Suprapubic skin (tissue), 4 donors: ENCODE measurements at places on chromosomes 12 and 14.

- peak; percentile 12 for DNase-seq
Measured at GRCh38 chr12:109157986-109158385, 41.6 kb downstream of the ACACB start.

DNA sequence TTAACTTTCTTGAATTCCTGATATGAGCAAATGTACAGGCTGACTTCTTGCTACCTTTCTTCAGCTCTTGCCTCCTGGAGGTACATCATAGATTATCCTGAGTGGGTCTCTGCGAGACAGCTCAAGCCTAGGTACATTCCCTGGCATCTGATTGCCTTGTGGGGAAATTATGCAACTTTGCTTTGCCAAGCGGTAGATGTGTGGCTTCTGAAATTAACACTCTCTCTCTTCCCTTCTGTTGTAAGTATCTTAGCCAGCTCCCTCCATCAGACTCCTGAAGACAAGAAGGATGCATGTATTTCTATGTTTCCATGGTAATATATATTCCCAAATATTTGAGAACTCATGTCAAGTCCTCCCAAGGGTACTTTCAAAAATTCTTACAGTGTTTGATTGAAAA lies 16.2 kb upstream of the SLC16A7 start:
- DNase-seq: no peak

GRCh38 chr12:110742096-110742717 lies 484 bp downstream of the PPP1CC start:
- no peak for DNase-seq

DNA sequence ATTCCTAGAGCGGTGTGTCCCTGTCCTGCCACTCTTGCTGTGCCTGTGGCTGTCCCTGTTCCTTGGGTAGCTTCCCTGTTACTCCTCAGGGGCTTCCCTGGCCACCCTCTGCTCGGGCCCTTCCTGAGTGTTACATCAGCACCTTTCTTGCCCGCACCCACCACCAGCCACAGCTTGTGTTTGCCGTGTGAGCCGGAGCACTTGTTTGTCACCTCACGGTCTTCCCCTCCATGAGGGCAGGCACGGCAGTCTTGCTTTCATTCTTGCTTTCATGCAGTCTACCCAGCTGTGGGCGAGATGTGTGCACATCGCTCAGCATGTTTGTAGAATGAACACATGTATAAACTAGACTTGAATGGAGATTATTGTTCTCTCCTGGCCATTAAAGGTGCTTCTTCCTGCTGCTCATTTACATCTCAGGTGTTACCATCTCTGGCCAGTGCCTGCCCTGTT lies 42.0 kb downstream of the TRAF3 start:
- DNase-seq: no peak

DNA sequence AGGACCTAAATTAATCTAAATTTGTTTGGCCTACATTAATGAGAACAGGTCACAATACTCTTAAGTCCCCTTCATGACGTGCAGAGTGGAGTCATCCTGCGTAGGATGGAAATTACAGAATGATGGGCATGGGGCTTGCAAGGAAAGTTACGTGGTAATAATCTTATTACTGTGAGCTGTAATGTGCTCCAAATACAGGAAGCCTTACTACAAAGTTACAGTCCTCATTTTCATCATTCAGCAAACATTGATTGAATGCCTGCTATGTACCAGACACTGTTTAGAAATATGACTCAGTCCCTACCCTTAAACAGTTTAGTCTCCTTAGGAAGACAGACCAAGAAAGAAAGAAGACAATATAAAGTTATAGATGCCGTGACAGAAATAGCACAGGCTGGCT lies 9.4 kb downstream of the HIGD1C start:
- no peak for DNase-seq

DNA sequence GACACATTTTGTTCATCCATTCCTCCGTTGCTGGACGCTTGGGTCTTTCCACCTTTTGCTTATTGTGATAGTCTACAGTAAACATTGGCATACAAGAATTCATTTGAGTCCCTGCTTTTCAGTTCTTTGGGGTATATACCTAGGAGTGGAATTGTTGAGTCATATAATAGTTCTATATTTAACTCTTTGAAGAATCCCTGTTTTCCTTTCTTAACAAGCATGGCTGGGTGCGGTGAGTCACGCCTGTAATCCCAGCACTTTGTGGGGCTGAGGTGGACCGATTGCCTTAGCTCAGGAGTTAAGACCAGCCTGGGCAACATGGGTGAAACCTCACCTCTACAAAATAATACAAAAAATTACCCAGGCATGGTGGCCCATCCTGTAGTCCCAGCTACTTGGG lies 75.4 kb downstream of the CCDC92 start:
- DNase-seq: no peak

DNA sequence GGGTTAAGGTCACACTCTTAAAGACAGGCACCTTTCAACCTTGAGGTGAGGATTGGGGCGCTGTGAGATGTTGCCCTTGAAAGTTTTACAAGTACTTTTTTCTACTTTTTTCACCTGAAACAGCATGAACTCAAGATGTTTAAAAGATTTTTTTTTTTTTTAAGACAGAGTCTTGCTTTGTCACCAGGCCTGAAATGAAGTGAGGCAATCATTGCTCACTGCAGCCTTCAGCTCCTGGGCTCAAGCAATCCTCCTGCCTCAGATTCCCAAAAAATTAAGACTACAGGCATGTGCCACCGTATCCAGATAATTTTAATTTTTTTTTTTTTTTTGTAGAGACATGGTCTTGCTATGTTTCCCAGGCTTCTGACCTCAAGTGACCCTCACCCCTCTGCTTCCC lies 243.9 kb downstream of the DIO2 start:
- DNase-seq: no peak

DNA sequence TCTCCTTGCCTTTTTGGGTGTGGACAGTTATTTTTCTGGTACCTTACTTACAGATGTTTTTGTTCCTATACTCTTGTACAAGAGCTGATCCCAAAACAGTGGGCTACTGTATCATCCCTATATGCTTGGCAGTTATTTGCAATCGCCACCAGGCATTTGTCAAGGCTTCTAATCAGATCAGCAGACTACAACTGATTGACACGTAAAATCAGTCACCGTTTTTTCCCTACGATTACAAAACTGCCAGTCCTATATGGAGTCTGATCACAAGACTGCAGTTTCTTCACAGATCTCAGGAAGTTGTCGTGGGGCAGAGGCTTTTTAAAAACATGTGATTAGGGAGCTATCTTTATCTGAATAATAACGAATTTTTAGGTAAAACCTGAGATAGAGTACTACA lies 1.3 kb downstream of the LYSET start:
- DNase-seq: no peak

DNA sequence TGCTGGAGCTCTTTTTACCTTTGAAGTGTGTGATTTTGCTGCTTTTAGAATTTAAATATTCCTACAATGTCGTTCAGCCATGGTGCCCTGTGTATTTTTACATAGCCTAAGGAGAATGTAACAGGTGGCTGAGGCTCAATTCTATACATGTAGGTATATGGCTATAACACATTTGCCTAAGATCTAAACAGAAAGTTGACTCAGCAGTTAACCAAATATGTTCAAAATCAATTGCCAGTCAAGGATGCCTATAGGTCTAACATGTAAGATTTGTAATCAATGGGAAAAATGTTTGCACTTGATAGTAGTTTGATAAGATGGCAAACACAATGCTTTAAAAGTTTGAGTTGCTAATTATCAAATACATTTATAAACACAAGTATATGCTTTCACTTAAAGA lies 8.2 kb downstream of the PAWR start:
- no peak for DNase-seq

DNA sequence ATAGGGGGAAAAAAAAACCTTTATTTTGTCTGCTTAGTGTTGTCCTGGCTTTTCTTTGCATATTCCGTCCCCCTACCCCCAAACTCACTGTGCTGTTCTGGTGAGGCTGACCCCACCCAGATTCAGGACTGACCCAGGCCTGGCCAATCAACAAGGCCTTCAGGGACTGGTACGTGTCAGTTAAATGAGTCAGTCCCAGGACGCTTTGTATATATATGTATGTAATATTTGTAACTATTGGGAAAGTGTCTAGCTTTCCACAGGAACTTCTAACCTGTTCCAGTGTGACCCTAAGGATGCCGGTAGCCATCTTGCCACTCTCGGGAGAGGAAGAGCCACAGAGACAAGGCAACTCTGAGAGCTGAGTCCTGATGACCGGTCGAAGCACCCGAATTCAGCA lies 107.4 kb downstream of the VCPKMT start:
- no peak for DNase-seq

- DNase-seq: no peak
Measured at GRCh38 chr12:57821474-57822214, 3.1 kb upstream of the AVIL start.

DNA sequence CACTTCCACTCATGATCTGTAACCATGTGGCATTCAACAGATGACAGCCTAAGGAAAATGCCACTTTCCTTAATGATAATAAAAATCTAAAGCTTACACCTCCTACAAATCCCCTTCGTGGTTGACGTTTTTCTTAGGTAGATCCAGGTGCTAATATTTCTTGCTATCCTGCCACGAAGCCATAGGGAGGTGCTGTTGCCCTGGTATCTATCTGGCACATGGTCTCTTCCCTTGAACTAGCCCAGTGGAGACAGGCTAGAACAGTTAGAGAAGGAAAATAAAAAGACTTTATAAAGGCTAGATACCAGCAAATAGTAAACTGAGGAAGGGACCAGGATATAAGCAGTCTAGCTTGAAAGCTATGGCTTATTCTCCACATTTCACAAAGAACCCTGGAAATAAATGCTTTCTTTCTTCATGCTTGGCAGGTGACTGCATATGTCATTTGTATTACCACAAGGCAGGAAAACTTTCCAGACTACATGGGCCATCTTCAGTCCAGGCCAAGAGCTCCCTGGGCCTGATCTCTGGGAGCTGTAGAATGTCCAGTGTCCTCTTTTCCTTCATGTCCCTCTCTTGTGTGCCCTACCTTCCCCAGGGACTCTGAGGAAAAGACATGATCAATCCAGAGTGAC lies 15.3 kb downstream of the SPIC start:
- no peak for DNase-seq

- peak; percentile 18 for DNase-seq
Measured at GRCh38 chr14:94117856-94118255, 7.3 kb downstream of the IFI27 start.

- DNase-seq: no peak
Measured at GRCh38 chr14:21098076-21098891, at the start of gene ZNF219. Gene ZNF219 (minus strand): TSS chr14:21098655. CDS start chr14:21093591, 5,064 bp downstream.

DNA sequence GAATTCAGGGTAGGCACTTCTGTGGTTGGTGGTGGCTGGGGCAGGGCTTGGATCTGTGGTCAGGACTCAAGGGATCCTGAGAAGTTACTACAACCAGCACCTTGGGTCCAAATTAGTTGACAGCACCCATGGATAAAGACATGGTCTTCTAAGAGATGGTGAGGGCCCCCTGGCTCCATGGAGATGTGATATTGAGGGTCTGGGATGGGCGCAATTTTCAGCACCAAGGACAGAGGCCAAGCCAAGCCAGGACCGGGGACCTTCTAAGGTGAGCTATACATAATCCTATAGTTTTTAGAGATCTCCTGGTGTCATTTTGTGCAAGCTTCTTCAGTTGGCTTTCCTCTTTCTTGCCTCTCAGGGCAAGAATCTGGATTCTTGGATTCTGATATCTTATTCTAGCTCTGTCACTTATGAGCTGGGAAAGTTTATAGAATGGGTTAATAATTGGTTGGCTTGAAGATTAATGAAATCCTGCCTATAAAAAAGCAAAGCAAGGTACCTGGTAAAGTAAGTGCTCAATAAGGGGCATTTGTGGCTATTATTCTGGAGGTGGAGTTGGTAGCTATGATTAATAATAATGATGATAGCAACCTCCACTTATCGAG lies 130.1 kb upstream of the LHX5 start:
- DNase-seq: no peak

DNA sequence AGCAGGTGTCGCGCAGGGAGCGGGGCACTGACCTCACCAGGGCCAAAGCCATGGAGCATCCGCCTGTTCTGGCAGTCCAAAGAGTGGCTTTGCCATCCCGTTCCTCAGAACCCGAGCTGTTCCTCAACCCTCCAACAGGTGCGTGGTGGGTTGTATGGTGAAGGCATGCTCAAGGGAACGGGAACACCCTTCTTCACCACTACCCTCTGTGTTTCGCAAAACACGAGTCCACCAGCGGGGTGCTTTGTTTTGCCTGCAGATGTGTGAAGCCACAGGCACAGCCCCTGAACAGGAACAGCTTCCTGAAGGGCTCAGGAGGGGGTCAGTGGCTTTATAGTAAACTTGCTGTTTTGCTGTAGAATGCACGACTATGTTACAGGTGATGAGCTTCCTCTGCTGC lies 52.7 kb downstream of the SMOC1 start:
- DNase-seq: no peak

GRCh38 chr12:66273147-66273546 lies 29.1 kb upstream of the HELB start:
- no peak for DNase-seq

DNA sequence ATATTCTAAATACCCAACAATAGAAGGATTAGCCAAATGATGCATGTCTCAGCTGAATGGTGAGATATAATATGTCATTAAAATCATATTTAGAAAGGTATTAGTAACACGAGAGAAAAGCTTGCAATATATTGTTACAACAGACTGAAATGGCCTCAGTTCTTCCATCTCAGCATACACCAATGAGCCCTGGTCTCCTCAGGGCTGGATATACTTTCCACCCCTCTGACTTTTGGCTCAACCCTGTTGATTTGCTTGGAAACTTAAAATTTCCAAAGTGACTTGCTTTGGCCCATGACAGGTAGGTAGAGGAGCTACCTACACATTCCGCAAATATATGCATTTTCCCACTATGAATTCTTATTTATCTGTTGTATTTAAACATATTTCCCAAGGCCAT lies 908.1 kb upstream of the TMEM132C start:
- DNase-seq: no peak

DNA sequence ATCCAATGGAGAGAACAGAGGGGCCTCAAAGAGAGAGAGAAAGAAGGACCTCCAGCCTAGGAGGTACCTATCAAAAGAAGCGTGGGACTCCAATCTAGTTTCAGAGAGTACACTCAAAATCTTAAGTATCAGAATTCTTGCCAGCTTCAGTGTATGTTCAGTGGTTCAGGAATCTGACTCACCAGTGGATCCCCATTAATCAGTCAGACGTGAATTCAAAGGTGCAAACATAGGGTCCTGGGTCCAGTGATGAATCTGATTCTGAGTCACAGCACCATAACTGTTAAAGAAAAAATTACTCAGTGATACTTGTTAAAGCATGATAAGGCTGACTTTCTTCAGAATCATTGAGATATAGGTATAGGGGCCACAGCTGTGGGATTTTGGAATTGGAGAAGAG lies 33.2 kb downstream of the ETNK1 start:
- no peak for DNase-seq

GRCh38 chr12:112321245-112321644 lies 61.0 kb downstream of the HECTD4 start:
- DNase-seq: no peak

GRCh38 chr14:64758025-64758521 lies 53.8 kb downstream of the PLEKHG3 start:
- DNase-seq: peak; percentile 47

GRCh38 chr14:104852280-104852663 lies 12.8 kb upstream of the CEP170B start:
- DNase-seq: peak; percentile 33

GRCh38 chr14:84254290-84254689 lies 1275.7 kb upstream of the FLRT2 start:
- no peak for DNase-seq
